ENCODE measurements at places on chromosomes 13 and 19.

GRCh38 chr13:110637747-110638146 is 22.4 kb downstream of the NAXD start:
- DNase-seq: no peak

GRCh38 chr19:53086949-53087348 is 16.3 kb downstream of the ZNF160 start:
- DNase-seq: no peak

- peak; percentile 73 for DNase-seq
Observed at GRCh38 chr19:29525901-29526729, at the start of gene VSTM2B. VSTM2B (plus strand) TSS chr19:29525994; CDS start chr19:29526584, 590 bp downstream.

DNA sequence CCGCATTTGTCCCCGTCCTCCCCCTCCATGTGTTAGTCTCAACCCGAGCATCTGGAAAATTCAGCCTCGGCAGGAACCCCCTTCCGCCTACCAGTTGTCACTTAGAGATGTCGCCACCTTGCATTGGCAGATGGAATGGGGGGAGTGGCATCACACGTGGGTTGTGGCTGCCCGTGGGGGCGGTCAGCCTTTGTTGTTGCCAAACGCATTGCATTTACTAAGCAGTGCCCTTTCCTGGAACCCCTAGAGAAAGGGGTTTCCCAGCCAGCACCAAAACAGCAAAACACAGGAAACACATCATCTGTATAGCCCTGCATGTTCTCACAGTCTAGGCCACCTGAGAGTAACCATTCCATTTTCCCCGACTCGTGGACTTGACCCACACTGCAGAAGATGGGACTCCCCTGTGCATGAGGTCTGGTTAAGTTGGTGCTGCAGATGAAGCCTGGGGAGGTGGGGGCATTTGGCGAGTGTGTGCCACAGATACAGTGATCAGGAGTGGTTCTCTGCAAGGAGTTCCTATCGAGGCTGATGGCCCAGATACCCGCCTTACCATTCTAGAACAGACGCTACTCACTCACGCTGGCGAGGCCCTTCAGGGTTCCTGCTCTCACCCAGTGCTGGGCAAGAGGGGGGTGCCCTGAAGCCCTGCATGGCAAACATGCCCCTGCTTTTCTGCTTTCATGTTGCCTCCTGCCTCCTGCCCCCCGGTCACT is 38.3 kb downstream of the TMED1 start:
- no peak for DNase-seq

- DNase-seq: no peak
Observed at GRCh38 chr13:85631801-85632200, 167.4 kb downstream of the SLITRK6 start.

GRCh38 chr19:11931051-11931450 is 6.1 kb downstream of the ZNF700 start:
- no peak for DNase-seq

- DNase-seq: no peak
Observed at GRCh38 chr13:37878496-37878895, 8.9 kb upstream of the TRPC4 start.

GRCh38 chr13:73872397-73872796 is 261.8 kb downstream of the KLF12 start:
- DNase-seq: no peak

DNA sequence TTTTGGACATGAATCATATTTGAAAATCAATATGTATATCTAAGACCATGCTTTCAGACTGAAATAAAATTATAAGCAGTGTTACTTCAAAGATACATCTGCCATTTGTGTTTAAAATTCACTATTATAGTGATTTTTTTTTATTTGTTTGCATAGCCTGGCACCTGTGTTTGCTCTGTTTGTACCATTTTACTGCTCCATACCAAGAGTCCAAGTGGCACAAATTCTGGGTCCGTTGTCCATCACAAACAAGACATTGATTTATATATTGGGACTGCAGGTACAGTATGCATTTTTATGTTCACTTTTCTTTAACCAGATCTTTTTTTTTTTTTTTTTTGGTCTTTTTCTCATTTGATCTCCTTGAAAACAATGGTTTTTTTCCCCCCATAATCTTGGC is 6.7 kb upstream of the GPR183 start:
- no peak for DNase-seq

All from neural progenitor cell (in vitro differentiated cells).